ENCODE measurements at places on chromosomes 16 and 17.

GRCh38 chr17:44907729-44908470 is 7.4 kb downstream of the GFAP start:
- no peak for DNase-seq

DNA sequence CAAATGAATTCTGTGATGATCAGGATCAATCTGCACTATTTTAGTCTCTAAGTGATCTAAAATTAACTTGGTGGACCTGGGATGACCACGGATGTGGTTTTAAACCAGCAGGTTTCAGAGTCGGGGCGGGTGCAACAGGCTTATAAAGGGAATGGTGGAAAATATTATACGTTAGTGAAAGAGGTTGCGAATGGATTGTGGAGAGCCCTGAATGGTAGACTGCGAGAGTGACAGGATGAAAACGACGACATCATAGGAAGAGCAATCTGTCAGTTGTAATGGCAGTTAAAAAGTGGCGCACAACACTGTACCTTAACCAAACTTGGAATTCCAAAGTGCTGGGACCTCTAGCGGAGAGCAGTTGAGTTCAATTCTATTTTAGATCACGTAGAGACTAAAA is 1.2 kb upstream of the CYB5B start:
- DNase-seq = no peak

- no peak for DNase-seq
These were observed 570 bp upstream of the NME3 start for GRCh38 chr16:1771864-1772361.

DNA sequence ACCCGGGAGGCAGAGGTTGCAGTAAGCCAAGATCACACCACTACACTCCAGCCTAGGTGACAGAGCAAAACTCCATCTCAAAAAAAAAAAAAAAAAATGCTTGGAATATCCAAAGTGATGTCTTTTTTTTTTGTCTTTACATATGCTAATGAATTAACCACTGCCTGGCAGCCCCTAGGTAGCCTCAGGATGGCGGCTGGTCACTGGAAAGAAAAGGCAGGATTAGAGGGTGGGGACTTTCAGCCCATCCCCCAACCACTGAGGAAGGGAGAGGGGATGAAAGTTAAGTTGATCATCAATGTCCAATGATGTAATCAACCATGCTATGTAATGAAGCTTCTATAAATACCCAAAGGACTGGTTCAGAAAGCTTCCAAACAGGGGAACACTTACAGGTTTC is 26.8 kb downstream of the RNF157 start:
- no peak for DNase-seq

GRCh38 chr16:51084074-51084928 is 66.8 kb downstream of the SALL1 start:
- no peak for DNase-seq

GRCh38 chr17:78239489-78239931 is 8.1 kb downstream of the TMEM235 start:
- DNase-seq = no peak

- DNase-seq = peak; percentile 84
These were observed at the start of gene SARM1 for GRCh38 chr17:28371245-28372202. TSS of gene SARM1 (plus strand) at chr17:28371694. CDS start at chr17:28372033, 339 bp downstream.

DNA sequence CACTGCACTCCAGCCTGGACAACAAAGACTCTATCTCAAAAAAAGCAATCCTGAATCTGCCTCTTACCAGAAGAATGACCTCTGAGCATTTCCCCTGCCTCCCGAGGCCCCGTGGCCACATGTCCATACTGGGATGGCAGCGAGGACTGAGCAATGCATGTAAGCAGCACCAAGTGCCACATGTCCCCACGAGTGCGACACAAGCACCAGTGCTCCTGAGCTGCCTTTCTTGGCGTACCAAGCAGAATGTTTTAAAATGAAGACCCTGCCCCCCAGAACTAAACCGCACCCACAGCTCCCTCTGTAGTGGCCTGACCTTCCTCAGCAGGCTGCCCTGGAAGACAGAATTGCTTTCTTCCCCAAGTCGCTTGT is 373.3 kb downstream of the SLC39A11 start:
- DNase-seq = no peak

DNA sequence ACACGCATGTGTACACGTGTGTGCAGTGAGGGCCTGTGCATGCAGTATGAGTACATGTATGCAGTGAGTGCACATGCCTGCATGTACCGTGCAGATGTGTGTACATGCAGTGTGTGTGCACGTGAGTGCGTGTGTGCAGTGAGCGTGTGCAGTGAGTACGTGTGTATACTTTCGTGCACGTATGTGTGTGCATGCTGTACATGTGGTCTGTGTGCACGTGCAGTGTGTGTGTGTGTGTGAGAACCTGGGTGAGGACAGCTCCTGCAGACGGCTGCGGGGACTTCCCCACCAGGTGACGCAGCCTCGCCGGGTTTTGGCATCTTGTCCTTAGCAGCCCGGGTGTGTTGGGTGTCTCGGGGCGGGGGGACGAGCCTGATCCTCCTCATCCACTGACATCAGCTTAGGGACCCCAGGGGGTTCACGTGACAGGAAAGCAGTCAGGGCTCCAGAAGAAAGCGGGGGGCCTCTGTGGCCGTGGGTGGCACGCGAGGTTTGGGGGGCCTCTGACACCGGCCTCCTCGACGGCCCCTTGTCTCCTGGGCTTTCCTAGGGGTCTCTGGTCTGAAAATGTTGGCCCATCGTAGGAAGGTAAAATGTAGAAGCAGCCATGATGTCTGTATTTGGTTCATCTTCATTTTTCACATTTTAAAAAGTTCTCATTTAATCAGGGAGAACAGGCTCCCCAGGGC is 119.6 kb upstream of the ZNF750 start:
- DNase-seq = no peak

- no peak for DNase-seq
These were observed 26.1 kb downstream of the LRRC75A start for GRCh38 chr17:16465861-16466338.

DNA sequence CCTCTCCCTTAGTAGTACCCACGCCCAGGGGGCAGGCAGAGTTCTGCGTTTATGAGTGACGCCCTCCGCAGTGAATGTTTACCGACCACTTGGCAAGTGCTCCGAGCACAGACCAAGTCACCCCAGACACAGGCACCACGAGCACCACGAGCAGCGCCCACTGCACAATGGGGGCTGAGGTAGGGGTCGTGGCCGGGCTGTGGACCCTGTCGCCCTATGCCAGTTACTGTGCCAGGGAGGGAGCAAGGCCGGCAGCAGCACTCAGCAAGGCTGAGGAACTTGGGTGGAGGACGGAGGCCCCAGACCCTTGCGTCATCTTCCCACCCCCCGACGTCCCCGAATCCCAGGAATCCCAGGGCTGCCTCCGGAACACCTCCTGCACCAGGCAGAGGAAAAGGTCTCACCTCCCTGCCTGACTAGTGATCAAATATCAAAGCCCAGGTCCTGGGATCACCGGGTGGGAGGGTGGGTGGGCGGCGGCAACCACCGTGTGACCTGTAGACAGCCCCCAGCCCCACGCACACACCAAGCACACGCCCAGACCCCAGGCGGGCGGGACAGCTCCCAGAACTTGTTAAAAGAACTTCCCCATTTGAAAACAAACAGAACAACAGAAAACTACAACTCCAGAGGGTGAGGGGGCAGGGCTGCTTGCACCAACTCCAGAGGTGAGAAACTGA is 5.4 kb downstream of the VASN start:
- DNase-seq = no peak

DNA sequence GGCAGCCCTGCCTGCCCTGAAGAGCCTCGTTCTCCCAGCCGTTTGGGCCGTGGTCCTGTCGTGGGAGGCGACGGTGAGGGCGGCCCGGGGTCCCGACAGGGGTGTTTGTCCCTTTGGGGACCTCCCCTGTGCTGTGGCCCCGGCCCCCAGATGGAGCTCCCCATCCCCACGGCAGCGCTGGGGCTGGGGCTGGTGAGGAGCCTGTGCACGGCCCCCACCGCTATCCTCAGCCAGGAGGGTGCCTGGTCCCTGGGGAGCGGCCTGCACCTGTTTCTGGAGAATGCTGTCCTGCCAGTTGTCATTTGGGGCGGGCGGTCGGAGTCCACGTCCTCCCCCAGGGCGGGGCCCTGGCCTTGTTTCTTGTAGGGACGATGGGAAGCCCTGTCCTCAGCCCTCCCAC is 6.6 kb downstream of the CAPN15 start:
- no peak for DNase-seq

GRCh38 chr17:4711661-4712181 is 1.3 kb downstream of the ARRB2 start:
- DNase-seq = no peak

- no peak for DNase-seq
These were observed 3.9 kb downstream of the ABAT start for GRCh38 chr16:8678068-8678927.

DNA sequence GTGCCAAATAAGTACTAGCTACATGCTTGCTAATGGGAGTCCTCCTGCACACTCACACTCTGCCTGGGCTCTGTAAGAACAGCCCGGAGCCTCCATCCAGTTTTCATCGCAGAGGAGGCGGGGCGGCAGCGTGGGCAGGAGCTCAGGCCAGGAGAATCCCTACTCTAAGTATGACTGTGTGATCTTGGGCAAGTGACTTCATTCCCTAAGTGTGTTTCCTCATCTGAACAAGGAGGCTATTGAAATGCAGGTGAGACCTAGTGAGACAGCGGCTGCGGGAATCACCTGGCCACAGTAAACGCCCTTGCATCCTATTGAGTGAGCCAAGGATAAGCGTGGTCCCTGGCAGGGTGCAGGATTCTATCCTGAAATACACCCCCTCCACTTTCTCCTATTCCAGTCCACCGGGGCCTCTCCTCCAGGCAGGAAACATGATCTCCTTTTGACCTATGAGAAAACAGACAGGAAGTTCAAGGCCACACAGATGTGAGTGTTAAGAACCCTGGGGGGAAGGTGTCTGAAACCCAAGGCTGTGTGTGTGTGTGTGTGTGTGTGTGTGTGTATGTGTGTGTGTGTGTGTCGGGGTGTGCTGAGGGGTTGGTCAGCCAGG is 5.2 kb upstream of the RAI1 start:
- DNase-seq = no peak

DNA sequence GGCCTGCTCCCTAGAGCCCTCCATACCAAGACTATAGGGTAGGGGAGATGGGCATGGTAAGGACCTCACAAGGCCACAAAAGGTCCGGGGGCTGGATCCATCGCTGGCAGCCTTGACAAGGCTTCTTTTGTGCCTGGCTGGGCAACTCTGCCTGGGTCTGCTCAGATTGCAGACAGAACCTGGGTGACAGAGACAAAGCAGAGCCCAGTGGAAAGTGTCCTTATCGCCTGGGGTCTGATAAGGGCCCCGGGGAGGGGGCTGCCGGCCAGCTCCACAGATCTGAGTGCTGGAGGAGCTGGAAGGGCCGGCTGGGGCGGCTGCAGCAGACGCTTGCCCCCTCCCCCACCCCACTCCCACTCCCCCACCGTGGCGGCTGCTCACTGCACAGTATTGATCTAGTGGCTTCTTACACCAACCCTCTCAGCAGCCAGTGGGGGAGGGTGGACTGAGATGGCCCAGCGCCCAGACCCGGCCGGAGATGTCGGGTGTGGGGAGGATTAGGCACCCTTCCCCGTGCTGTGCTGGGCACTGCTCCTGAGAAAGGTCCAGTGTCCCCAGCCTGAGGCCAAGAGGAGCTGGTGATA is 7.2 kb downstream of the MMP15 start:
- DNase-seq = no peak

- DNase-seq = no peak
These were observed 315.8 kb downstream of the HAPSTR1 start for GRCh38 chr16:9407206-9407758.

GRCh38 chr16:57392694-57393093 is 11.9 kb upstream of the CCL17 start:
- DNase-seq = no peak

DNA sequence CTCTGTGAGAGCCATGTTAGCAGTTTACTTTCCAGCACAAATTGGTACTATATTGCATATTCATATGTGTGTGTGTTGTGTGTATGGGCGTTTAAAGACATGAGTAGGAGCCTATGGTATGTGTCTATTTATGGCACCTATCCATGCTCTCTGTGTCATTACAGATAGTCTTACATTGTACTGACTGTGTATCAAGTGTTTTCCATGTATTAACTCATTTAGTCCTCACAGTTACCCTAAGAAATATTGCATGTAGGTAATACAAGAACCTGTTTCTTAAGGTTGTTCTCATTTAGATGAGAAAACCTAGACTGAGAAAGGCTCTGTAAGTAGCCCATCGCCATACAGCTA is 1.6 kb downstream of the ALG1 start:
- no peak for DNase-seq

DNA sequence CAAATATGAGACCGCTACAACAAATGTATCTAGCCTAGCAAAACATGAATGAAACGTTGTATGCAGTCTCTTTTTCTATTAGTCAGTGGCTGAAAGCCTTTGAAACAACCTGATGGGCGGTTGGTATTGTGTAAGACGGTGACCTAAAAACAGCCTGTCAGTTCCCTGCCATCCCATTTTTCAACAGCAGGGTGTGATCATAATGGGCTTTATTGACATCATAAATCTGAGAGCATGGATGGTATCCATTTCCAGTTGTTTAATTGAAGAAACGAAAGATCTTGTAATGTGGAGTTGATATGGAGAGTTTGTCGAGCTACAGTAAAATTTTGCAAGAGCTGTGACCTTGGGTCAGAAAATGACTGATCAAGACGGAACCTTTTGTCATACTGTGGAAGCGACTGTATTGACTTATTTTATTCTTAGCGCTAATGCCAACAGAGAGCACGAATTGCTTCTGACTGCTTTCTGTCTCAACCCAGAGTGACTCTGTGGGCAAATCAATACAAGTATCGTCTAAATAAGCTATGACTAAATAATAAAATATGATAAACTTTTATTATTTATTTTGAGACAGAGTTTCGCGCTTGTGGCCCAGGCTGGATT is 12.3 kb upstream of the MEIOB start:
- DNase-seq = no peak

- peak; percentile 94 for DNase-seq
These were observed 25.7 kb downstream of the MRC2 start for GRCh38 chr17:62653002-62653825.

DNA sequence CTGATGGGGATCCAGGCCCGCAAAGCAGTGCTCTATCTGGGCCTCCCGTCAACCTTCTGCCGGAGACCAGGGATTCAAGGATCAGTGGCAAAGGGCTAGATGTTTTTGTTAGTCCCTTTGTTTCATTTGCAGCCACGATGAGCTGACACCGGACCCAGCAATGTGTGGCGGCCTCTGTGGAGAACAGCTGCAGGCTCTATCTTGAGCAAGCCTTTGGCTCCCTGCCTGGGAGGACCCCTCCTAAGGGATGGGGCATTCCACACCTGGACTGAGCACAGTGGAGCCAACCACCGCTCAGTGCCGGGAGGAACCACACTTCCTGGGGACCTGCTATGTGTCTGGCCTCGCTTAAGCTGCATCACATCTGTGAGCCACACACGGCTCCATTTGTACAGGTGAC is 215.8 kb downstream of the RBFOX3 start:
- DNase-seq = no peak

Measured in stimulated activated naive B cell treated with anti-CD40 and anti-IgM and Interleukin-4, amounts not matched to agents 10 μg/mL and 1 μg/mL and 100 μg/mL, for 72 hours (primary cell).